ENCODE measurements at places on chromosomes 11 and 22.

GRCh38 chr11:73854680-73855079 lies 22.0 kb downstream of the COA4 start:
- no peak for DNase-seq

DNA sequence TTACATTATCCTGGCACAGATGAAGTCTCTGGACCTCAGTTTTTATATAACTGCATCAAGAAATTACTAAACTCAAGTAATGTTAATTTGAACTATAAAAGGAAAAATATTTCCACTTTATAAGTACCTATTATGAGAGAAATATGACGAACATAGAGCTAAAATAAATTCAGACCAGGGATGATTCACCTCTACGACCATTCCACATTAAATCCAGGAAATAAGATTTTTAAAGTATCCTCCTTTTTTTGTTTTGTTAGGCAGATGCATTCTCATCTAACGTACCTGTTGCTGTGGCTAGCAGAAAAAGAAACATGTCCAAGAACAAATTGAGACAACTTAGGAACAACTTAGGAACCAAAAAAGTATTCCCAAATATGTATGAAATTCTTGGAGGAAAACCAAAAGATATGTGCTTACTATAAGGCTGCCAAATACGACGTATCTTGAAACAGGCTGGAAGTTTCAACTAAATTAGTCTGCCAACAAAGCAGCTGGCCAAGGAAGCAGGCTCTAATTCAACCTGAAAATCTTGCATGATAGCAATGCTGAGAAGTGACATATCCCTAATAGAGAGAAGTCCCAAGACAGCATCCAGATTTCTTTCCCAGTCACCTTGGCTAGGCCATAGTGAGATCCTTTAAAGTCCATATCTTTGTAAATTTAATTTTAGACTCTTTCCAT lies 15.7 kb downstream of the SPTY2D1 start:
- peak; percentile 1 for DNase-seq

- no peak for DNase-seq
These were observed 521 bp downstream of the ALDH3B2 start for GRCh38 chr11:67673902-67674301.

GRCh38 chr11:117443266-117444186 lies 115.9 kb downstream of the CEP164 start:
- DNase-seq = peak; percentile 88

- DNase-seq = no peak
These were observed 138.4 kb downstream of the TTC17 start for GRCh38 chr11:43497144-43497543.

DNA sequence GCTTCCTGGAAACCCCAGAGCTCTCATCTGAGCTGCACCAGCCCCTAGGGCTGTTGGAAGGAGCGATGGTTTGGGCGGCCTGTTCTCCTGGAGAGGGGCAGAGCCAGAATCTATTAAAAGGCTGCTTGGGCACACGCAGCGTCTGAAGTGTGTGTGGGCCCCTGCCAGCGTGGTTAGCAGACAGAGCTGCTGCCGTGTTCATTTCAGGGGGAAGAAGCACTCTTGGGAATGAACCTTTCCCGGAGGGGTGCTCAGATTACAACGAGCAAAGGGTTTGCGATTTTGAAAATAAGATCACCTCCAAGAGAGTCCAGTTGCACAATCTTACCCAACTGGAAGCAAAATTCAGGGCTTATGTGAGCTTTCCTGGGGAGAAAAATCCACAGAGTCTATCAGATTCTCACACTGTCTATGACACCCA lies 12.9 kb downstream of the ANO1 start:
- no peak for DNase-seq

DNA sequence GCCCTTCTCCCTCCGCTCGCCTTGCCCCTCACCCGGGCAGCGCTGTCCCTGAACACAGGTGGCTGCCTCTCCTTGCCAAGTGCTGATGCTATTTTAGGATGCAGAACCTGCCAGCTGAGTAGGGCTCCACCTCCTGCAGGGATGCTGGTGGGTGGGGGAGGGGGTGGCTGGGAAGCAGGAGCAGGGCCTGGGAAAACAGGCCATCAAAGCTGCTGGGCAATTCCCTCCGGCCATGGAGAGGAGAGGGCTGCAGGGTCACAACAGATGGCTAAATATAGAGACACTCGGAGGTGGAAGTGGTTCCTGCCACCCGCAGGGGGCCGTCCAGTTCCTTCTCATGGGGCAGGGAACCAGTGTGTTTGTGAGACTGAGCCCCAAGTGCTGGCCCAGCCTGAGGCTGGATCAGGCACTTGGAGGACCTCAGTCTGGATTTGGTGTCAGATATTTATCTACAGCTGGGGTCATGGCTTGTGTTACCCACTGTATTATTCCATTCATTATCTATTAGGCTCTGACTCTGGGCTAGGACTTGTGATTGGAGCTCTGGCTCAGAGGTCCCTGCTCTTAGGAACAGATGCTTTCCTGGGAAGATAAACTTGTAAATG lies 59.6 kb downstream of the LRRC32 start:
- DNase-seq = peak; percentile 84

- DNase-seq = no peak
These were observed 183.2 kb downstream of the GRIA4 start for GRCh38 chr11:105793092-105793491.

- DNase-seq = peak; percentile 95
These were observed 55.3 kb upstream of the BMAL1 start for GRCh38 chr11:13222285-13222684.

- DNase-seq = no peak
These were observed 65.1 kb downstream of the IGLL5 start for GRCh38 chr22:22952531-22953280.

- peak; percentile 65 for DNase-seq
These were observed 547 bp downstream of the PARVG start for GRCh38 chr22:44181033-44181911.

DNA sequence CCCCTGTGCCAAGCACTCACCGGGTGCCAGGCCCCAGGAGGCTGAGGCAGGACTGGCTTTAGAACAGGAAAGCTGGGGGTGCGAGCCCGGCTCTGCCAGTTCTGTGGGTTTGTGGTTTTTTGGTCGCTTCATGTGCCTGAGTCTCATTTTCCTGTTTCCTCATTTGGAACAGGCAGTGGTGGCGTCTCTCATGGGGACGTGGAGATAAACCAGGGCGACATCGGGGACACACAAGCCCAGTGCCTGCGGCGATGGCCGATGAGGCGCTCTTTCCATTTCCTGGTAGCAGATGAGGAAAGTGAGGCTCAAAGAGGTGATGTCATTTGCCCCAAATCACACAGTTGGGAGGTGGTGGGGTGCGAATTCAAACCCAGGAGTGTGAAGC lies 20.8 kb upstream of the CHKA start:
- DNase-seq = no peak

All from islet precursor cell (in vitro differentiated cells).